ENCODE measurements at places on chromosomes 3 and 15. TPM values are rescaled to one million over a fixed set of nuclear protein-coding genes. Genes with fewer than 3 reads are reported as not detected.

Gene FOXL2NB
- total RNA-seq: not detected

- no peaks in the 10 kb centered on the region for H3K4me1 ChIP-seq
- H3K27me3 ChIP-seq: no peaks in the 10 kb centered on the region
- DNase-seq: no peak
- no peak overlapping the region for H3K4me3 ChIP-seq
These were observed 24.1 kb downstream of the MAGI1 start for GRCh38 chr3:66014651-66015050.

Gene FANCI
- total RNA-seq: 203 TPM

DNA sequence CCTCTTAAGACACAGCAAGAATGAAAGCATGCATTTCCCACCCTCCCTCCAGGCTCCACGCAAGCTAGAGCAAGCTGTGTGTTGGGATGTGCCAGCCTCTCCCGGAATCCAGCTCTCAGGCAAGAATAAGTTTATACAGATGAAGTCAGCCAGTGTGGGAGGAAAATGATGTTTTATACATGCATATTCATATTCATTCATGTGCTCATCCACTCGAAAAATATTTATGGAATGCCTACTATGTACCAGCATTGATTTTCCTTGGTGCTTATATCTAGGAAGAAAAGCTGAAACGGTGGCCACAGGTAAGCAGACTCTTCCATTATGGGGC lies 62.7 kb downstream of the KLHL6 start:
- H3K27me3 ChIP-seq: no peaks in the 10 kb centered on the region
- peaks cover 3% of the 10 kb centered on the region for H3K4me1 ChIP-seq
- H3K4me3 ChIP-seq: no peak overlapping the region
- H3K27ac ChIP-seq: no peak overlapping the region
